ENCODE measurements at places on chromosomes 7 and 10.
A peak's percentile ranks its signal among the peaks of the same experiment; 100 is the strongest.

DNA sequence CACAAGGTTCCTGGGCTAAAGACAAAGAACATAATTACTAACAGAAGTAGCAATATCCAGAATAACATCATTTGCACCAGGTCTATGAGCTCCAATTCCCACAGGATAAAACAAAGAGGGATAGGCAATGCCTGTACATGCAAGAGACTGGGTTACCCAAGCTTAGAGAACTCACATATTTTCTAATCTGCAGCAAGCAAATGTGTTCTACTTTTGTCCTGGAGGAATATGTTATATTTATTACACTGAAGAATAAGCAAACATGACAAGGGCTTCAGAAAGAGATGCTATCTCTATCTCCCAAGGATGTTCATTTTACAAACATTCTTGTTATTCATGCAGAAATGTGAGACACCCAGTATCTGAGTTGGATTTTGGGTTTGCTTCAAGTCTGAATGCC, 118.6 kb downstream of the MDFIC start:
- DNase-seq: no peak

GRCh38 chr10:7572391-7572790, 94.4 kb downstream of the ITIH5 start:
- no peak for DNase-seq

- peak; percentile 74 for DNase-seq
These were observed 43.2 kb downstream of the HTRA1 start for GRCh38 chr10:122504610-122504950.

DNA sequence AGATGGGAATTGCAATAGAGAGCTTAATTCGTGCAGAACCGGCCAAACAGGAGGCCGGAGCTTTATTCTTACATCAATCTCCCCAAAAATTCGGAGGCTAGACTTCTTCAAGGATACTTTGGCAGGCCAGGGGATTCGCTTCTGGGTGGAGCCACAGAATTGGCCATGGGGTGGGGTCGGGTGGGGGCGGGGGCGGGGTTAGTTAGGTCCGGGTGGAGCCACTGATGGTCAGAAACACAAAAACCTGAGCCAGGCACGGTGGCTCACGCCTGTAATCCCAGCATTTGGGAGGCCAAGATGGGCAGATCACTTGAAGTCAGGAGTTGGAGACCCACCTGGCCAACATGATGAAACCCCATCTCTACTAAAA, 87.5 kb downstream of the SEPTIN14 start:
- DNase-seq: no peak

Measured in urinary bladder (tissue), 4 donors.